ENCODE measurements at places on chromosomes 4 and X.

- H3K27me3 ChIP-seq: no peaks in the 10 kb centered on the region
- H3K4me3 ChIP-seq: no peak overlapping the region
- H3K36me3 ChIP-seq: peaks cover 55% of the 10 kb centered on the region
- no peaks in the 10 kb centered on the region for H3K4me1 ChIP-seq
- DNase-seq: no peak
- H3K27ac ChIP-seq: no peak overlapping the region
Observed at GRCh38 chr4:56972389-56972788, 5.0 kb downstream of the NOA1 start.

DNA sequence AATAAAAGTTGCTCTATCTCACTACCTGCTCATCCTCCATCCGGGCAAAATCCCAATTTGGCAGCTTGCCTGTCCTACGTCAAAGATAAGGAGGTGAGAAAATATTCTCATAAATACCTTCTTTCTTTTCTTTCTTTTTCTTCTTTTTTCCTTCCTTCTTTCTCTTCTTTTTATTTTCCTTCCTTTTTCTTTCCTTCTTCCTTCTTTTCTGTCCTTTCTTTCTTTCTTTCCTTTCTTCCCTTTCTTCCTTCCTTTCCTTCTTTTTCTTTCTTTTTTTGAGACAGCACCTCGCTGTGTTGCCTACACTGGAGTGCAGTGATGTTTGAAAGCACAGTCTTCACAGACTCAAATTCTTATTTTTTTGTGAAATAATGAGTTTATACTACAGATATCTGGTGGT lies 38.6 kb upstream of the NKAP start:
- H3K36me3 ChIP-seq: no peaks in the 10 kb centered on the region
- no peak for DNase-seq
- H3K4me1 ChIP-seq: no peaks in the 10 kb centered on the region
- peaks cover 78% of the 10 kb centered on the region for H3K27me3 ChIP-seq
- no peak overlapping the region for H3K4me3 ChIP-seq

- H3K27ac ChIP-seq: no peak overlapping the region
- no peak for DNase-seq
- no peaks in the 10 kb centered on the region for H3K27me3 ChIP-seq
- H3K4me1 ChIP-seq: no peaks in the 10 kb centered on the region
Observed at GRCh38 chrX:80876877-80877276, 67.2 kb upstream of the BRWD3 start.

GRCh38 chr4:78205591-78205990 lies 148.5 kb downstream of the FRAS1 start:
- H3K27me3 ChIP-seq: no peaks in the 10 kb centered on the region
- DNase-seq: peak; percentile 56
- H3K36me3 ChIP-seq: no peaks in the 10 kb centered on the region

Data from endodermal cell (in vitro differentiated cells).